Stimulated activated memory B cell treated with anti-CD40 and anti-IgM and Interleukin-4, amounts not matched to agents 10 μg/mL and 1 μg/mL and 100 μg/mL, for 72 hours (primary cell): ENCODE measurements at places on chromosomes 12 and 14.

- no peak for ATAC-seq
These were observed 101.1 kb downstream of the DACT1 start for GRCh38 chr14:58738876-58739275.

DNA sequence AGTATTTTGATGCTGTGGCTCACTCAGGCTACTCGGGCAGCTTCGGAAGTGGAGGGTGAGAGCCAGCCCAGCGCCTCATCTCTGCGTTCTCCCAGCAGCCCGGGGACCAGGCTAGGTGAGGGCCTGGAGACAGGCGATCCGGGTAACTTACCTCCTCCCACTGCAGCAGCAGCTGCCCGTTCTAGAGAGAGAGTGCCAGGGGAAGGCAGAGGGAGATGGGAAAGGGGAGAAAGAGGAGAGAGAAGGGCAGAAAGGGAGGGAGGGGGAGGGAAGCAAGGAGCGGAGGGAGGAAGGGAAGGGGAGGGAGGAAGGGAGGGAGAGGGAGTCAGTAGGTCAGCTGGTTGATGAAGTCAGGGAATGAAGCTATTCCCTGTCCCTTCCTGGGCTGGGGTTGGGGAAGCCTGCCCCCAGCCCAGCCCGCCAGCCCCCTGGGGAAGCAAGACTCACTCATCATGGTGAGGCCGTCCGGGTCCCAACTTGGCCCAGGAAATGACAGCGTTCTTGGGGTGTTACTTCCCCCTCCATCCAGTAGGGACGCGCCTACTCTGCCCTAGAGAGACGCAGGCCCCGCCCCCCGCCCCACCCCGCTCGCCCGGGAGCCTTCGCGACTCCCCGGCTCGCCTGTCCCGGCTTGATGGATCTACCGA is at the start of gene IFI27L2:
Gene IFI27L2, minus strand, starts transcription at position 494 of the 647 bp plus-strand sequence. Its CDS starts 40 bp downstream, at position 454.
- peak; percentile 96 for ATAC-seq

GRCh38 chr14:78141590-78141989 is 28.6 kb upstream of the NRXN3 start:
- peak; percentile 27 for ATAC-seq

DNA sequence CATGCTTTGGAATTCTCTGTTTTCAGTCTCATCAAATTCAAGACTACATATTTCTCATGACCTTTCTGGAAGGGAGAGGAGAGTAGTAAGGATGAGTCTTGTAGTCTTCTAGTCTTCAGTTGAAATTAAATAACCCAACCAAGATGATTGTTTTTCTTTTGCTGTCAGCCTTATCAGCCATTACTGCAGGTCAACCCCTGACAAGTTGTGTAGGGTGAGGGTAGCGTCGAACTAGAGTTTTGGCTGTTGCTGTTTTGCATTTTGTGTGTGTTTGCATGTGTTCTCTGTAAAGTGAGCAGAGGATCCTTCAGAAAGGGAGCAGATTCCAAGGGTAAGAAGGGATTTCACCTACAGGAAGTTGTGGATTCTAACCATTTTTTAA is 28.4 kb downstream of the DIP2B start:
- ATAC-seq = no peak

DNA sequence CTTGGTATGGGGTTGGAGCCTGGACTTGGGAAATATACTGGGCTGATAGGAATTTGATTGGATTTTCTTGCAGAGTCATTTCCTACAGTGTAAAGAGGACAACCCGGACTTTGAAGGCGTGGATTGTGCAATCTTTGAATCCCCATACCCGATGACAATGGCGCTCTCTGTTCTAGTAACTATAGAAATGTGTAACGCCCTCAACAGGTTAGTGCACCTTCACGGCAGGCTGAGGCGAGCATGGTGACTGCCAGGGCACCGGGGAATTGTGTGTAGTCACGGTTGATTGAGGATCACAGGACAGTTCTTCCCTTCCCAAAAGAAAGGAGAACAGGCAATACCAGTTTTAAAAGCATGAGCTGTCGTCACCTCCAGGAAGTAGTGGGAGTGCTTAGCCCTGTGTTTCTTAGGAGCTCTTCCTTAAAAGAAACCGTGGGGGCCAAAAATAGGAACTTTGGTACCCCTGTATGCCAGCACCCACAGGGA is 58.3 kb downstream of the ANAPC7 start:
- ATAC-seq = no peak

DNA sequence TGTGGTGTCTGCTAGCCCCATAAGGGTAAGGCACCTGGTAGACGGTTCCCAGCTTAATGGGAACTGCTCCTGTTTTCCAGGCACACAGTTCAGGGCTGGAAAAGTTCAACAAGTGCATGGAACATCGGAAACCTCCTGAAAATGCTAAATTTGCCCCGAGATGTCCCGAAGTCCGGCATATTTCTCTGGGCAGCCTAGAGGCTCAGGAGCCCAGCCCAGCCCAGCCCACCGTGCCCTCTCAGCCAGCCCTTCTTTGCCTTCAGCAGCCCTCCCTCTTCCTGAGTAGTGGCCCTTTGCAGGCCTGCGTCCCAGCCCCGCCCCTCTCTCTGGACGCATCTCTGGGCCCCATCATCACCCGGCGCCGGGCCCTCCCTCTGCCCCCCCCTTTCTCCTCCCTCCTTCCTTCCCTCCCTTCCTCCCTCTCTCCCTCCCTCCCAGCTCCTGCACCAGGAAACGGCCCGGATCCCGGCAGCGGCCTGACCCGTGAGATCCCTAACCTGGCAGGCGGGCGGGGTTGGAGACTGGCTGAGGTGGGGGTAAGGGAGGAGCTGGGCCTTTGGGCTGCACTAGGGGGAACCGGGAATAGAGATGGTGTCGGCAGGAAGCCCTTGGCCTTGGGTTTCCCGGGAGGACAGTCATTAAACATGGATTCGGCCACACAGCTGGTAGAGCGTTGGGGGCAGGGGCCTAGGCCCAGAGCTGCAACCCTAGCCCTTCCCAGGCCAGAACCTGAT is at the start of gene BCL2L2:
Gene BCL2L2, plus strand, starts transcription at position 422 of the 734 bp plus-strand sequence. CDS start 935 bp downstream, outside the sequence.
- peak; percentile 21 for ATAC-seq

DNA sequence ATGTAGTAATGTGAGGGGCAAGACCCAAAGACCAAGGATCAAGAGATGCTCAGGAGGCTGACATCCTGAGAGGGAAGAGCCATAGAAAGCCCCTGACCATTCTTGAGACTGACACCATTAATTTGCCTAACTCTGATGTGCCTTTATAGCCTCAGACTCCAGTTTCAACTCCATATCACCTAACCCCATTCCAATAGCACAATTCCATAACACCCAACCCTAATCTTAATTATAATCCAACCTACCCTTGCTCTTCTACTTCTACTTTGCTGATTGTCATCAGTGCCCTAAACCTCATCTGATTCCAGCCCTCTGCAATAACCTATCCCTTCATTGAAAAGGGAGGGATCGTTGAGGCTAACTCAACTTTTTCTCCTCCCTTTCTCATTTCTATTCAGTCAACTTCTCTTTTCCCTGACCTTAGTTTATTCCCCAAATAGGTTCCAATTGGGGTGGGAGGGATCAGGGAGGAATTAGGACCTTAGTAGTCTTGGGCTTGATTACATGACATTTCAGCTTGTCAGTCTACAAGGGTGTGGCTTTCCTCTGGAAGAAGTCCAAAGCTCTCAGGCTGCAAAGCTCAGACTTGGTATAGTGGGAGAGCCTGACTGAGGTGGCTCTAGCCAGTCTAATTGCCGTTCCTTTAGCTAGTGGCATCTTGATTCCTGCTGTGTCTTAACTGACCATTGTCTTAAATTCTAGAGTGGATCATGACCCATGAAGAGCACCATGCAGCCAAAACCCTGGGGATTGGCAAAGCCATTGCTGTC is 3.1 kb downstream of the PFKM start:
- ATAC-seq = no peak

GRCh38 chr12:113239811-113240331 is 18.6 kb downstream of the TPCN1 start:
- ATAC-seq = no peak

- ATAC-seq = no peak
These were observed 195.0 kb upstream of the FOXG1 start for GRCh38 chr14:28571636-28572035.

DNA sequence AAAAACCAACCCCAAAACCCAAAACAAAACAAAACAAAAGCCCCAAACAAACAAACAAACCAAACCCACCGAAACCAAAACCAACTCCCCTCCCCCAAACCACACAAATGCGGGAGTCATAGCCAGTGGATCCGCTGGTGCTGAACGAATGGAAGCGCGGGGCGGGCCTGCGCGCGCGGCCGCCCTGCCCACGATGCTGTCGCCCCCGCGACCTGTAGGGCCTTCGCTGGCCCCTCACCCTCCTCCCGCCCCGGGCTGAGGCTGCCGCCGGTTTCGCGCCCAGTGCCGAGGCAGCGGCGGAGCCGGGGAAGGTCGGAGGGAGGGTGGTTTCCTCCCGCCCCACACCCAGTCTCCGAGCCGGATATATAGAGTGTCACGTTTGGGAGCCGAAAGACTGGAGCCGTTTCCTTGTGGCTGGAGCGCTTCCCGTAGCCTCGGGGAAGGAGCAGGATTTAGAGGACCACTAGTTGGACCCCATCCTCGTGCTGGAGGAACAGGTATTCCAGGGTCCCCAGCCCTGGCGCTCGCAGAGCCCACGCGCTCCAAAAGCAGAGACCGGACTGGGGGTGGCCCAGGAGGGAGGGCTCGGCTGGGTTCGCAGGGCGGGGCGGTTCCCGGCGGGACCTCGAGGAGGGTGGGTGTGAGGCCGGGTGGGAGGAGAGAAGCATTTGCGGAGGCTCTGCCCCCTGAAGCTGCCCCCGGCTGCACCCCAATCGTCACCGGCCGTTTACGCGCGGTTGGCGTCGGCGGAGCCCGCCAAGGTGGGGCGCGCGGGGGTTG is at the start of gene FAR2:
Gene FAR2, plus strand, starts transcription at position 368 of the 780 bp plus-strand sequence. CDS start 121,172 bp downstream, outside the sequence.
- peak; percentile 54 for ATAC-seq

GRCh38 chr12:11171969-11172675 is 1.1 kb downstream of the SMIM10L1 start:
- no peak for ATAC-seq

- no peak for ATAC-seq
These were observed 1.3 kb downstream of the STRAP start for GRCh38 chr12:15883536-15883935.

DNA sequence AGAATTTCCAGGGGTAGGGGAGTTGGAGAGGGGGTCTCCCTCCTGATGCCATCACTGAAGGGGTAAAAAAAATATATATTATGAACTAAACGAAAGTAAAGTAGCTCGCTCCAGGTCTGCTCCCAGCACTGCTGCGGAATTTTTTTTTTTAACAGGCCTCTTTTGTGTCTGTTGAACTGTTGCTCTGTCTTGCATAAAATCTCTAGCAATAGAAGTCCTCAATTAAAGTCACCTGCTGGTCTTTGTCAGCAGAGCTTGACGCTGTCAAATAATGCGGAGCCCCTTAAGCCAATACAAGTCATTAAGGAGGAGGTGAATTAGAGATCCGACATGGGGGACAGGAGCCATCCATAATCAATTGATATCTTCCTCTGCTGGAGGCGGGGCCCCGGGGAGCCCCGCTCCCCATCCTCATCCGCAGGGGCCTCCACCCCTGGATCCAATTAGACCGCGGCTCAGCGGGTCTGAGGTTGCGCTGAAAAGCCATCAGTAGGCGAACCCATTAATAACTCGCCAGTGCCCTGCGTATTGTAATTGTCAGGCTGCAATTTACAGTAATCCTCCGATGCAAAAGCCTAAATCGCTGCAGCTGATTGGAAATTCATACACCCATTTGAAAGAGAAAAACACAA is 85.6 kb downstream of the DICER1 start:
- no peak for ATAC-seq

DNA sequence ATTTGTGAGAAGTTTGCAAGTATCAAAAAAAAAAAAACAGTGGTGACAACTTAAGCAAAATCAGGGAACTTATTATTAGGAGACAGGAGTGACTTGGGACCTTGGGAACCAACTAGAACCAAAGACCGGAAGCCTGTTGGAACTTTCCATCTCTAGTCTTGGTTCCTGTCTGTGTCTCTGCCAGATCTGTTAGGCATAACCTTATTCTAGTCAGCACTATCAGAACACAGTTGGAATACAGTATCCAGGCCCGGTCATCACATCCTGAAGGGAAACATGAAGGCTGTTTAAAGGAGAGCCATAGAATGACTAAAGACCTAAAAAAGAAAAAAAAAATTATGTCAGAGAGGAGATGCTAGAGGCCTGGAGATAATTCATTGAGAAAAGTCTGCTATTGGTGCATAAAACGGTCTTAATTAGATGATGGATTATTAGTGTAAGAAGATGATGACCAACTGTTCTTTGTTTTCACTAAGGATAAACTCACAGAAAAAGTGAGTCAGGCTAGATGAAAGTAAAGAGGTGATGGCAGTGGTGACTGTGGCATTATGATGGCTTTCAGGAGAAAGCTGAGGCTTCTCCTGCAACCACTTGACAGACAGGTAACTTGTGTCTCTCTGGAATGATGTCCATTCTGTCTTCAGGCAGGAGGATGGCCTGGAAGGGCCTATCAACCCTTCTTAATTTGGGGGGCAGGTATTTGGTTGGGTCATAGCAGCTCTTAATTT is 28.2 kb downstream of the DACT1 start:
- ATAC-seq = peak; percentile 21

GRCh38 chr14:105532735-105533141 is 6.4 kb downstream of the TMEM121 start:
- peak; percentile 84 for ATAC-seq

DNA sequence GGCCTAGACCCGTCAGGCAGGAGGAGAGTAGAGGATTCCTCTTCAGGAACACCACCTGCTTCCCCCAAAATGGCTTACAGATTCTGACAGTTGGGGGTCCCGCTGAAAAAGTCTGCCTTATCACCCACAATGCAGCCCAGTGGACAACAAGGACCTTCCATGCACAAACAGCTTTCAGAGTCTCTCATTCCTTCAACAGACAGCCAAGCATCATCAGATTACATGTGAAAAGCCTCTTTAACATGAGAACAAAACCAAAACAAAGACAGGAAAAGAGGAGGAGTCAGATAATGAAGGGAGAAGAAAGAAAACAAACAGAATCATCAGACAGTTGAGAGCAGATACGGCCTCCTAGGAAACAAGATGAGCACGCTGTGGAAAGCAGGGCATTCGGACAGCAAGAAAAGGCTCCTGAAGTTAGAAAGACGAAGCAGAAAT is 18.3 kb downstream of the KCTD10 start:
- no peak for ATAC-seq

DNA sequence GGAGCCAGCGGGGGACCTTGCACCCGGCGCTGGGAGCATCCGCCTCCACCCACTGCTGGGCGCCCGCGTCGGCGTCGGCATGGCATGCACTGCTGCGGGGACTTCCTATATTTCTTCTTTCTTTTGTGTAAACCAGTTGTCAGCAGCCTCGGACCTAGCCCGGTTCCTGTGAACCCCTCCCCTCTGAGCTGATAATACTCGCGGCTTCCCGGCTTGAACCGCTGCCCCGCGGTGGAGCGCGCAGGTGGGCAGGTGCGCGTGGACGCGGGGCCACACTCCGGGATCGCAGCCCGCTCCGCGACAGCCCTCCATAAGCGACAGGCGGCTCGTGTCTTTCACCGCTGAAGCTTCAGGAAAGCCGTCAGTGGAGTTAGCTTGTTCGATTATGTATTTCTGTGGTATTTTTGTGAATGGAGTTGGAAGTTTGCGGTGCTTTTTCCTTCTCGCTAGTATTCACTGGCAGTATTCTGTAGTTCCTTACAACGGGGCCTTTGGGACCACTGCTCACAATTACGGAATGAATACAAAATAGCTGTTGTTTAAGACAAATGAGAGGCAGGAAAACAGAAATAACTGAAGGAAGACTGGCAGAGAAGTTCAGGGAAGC is 870 bp downstream of the BMAL2 start:
- ATAC-seq = peak; percentile 72

GRCh38 chr14:82850576-82850975 is 1316.9 kb upstream of the SEL1L start:
- no peak for ATAC-seq

GRCh38 chr12:80196419-80196818 is 97.1 kb downstream of the OTOGL start:
- ATAC-seq = no peak

GRCh38 chr14:81559385-81559784 is 25.7 kb upstream of the SEL1L start:
- no peak for ATAC-seq

GRCh38 chr12:68131867-68132414 is 27.6 kb downstream of the IFNG start:
- ATAC-seq = no peak
